ENCODE measurements at places on chromosomes 12 and 14.

DNA sequence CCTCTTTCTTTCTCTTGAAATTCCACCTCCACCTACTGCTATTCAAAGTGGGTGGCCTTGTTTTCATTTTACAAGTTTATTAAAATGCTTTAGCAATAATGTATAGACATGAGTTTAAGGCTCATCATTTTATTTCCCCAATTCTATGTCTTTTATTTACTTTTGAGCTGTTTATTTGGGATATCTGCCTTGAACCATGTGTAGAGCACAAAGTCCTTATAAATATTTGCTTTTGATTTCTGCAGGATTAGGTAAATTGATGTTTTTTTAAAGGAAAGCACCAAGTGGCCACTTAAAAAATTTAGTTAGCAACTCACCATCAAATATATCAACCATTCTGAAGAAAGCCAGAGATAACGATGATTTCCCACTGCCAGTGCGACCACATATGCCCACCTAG, 39.8 kb upstream of the KCNJ8 start:
- no peak for DNase-seq

DNA sequence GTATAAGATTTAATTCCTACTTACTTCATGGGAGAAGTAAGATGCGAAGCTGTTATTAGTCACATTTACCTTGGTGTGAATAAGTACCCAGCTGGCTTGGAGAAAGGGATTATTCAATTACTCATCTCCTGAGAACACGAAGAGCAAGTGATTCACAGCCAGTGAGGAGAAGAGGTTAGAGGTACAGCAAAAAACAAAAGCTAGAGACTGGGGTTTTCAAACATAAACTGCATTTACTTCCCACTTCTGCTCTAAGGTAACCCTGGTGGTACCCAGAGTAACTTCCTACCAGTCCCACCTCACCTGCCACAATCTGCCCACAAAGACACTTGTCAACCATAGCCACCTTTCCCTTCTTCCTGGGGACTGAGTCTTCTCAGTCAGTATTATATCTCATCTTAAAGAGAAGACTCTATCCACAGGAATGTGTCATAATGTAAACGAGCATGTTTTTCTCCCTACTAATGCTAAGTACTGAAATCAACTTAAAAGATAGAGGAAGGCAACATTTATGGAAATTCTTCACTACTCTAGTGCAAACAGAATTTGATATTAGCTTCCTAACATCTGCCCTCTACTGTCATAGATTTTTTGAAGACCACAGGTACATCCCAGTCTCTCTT, 6.0 kb upstream of the IL22 start:
- DNase-seq: no peak

GRCh38 chr12:63226792-63227463, 75.9 kb upstream of the AVPR1A start:
- no peak for DNase-seq

DNA sequence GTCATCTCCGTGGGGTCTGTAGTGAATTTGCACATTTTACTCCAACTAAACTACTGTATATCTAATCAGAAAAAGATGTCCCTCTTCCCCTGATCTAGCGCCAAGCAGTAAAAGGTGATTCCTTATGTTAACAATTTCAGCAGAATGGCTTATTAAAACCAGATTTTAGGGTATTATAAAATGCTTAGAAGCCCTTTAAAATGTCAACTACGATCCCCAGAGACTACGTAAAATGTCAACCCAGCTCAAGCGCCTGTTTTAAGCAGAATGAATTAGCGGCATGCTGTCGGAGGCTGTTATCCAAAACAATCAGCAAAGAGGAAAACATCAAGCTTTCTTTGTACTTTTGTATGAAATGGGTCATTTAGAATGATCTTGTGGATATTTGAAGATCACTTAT, 408.9 kb downstream of the SOX5 start:
- DNase-seq: no peak

DNA sequence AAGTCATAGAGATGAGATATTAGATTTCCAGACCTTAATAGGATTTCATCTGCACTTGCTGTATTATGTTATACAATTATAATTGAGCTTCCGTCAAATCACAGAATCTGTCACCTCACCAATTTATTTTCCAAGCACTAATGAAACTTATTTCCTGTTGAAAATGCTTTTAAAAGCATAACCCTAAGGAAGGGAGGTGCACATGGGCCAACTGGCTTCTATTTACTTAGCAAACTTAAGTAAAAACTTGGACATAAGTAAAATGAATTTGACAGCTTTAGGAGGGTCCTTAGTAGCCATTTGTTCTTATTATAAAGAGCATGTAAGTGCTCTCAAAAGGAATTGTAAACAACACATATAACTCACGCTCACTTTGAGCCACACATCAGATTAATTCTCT, 462.2 kb upstream of the TMPO start:
- no peak for DNase-seq

Data from H7 (cell line).